ENCODE measurements at places on chromosomes 1 and 21.

DNA sequence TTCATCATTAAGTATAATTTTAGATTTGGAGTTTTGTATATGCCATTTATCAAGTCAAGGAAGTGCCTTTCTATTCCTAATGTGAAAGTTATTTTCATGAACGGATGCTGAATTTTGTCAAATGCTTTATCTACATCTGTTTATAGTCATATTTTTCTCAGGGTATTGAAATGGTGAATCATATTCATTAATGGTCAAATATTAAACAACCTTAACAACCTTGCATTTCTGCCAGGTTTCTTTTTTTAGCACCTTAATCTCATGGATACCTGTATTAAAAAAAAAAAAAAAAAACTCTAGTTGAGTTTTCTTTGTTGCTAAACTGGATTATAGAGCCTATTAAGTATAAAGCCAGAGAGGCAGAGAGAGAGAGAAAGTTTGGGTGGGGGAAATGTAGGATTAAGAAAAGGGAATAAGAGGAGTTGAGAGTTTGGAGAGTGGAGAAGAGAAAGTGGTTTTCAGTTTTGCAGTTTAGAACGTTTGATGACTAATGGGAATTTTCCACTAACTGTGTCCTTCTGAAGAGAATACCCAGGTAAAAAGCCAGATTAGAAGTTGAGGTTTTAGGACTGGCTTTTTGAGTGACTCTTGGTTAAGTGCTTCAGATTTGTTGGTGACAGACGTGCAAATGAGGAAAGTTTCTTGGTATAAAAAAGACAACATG is 305.0 kb downstream of the HLX start:
- DNase-seq, result no peak

DNA sequence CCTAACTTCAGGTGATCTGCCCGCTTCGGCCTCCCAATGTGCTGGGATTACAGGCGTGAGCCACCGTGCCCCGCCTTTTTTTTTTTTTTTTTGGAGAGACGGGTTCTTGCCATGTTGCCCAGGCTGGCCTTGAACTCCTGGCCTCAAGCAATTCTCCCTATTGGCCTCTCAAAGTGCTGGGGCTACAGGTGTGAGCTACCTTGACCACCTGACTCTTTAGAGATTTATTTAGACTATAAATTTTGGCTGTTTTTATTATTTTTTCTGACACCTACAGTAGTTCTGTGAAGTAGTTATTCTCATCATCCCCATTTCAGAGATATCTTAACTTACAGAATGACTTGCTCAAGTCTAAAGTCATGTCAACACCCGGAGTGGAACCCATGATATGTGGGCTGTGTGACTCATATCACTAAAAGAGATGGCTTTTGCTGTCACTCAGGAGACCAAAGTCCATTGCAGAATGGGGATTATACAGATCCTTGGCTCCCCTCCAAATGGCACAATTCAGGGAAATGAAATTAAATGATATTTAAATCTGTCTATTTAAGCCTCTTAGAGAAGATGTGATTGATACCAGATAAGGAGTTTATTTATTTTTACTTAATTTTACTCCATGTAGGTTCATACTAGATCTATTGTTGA is 93.2 kb downstream of the CTH start:
- no peak for DNase-seq

GRCh38 chr1:38571726-38572125 is 287.8 kb downstream of the RRAGC start:
- no peak for DNase-seq

- DNase-seq, result no peak
Measured at GRCh38 chr1:156214024-156214748, 1.4 kb downstream of the PMF1 start.

GRCh38 chr1:43582162-43582566 is 51.5 kb downstream of the PTPRF start:
- peak; percentile 81 for DNase-seq

DNA sequence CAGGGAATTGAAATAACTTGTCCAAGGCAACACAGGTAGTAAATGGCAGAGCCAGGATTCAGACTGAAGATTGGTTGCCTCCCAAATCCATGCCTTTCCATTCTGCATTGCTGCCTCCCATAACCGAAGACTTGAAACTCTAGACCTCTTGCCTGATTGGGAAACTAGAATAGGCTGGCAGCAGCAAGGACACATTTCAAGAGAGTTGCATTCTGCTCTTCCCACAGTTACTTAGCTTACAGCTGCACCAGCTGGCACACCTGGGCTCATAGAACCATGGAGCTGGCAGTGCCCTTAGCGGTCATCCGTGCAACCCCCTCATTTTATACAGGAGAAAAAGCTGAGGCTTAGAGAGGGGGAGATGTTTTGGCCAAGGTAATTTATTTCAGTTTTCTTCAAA is 8.0 kb downstream of the TRNAU1AP start:
- DNase-seq, result no peak

DNA sequence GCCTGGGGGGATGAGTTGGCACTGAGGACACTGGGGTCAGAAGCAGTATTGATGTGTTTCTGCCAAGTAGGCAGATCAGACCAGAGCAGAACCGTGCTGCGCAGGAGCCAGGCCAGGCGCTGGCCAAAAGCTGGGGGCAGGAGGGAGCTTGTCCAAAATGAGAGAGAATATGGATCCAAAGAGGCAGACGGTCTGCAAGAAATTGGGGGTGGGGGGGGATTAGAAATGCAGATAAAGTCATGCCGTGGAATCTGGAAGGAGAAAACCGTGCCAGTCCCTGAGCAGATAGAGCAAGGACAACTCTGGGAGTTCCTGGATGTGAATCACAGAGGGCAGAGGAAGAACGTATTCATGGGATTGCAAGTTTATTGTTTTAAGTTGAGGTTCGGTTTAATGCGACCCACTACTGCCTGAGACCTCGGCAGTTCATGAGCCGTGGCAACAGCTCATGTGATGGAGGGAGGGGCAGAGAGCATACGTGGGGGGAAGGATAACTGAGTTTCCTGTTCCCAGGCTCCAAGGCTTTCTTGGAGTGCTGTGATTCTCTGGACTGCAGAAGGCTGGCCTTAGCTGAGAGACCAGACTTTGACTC is 224.0 kb downstream of the FGGY start:
- no peak for DNase-seq

GRCh38 chr1:181061891-181062835 is 26.3 kb upstream of the IER5 start:
- DNase-seq, result no peak

DNA sequence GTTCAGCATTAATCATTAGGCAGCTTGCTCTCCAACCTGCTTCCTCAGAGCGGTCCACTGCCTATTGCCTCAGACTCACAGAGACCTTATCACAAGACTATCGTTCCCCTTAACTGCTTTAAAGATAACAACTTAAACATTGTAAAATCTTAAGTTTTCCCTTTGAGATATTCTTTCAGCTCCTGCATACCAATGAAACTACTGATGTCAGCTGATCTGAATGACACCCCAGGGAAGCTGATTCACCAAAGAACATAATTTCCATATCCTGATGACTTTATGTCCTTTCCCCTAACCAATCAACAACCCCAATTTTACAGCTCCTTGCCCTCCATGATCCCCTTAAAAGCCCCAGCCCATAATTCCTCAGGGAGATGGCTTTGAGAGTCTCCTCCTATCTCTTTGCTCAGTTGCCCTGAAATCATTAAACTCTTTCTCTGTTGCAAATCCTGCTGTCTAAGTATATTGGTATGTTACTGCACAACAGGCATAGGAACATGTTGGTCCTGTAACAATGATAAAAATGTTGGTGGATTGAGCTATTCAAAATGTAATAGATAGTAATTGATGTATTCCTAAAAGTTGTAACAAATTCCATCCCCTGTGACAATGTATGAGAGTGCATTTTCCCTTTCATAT is 621.4 kb upstream of the RGS18 start:
- no peak for DNase-seq

- no peak for DNase-seq
Measured at GRCh38 chr1:226986496-226987178, 46.5 kb downstream of the COQ8A start.

DNA sequence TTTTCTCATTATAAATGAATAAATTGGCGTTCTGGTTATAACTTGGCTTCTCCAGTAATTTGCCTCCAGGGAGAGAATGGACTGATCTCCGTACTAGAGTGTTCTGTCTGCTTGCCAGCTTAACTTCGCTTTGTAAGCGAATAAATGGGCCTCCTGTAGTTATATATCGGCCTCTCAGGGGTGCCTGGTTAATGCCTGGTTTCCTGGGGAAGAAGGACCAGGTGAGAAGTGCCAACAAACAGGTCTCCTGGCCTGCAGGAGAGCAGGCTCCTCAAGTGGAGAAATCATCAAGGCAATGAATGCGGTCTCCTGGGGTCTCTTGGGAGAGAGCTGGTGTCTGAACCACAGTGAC is 107.4 kb upstream of the SERBP1 start:
- no peak for DNase-seq

GRCh38 chr1:39268112-39268581 is 63.7 kb downstream of the MACF1 start:
- DNase-seq, result peak; percentile 77

DNA sequence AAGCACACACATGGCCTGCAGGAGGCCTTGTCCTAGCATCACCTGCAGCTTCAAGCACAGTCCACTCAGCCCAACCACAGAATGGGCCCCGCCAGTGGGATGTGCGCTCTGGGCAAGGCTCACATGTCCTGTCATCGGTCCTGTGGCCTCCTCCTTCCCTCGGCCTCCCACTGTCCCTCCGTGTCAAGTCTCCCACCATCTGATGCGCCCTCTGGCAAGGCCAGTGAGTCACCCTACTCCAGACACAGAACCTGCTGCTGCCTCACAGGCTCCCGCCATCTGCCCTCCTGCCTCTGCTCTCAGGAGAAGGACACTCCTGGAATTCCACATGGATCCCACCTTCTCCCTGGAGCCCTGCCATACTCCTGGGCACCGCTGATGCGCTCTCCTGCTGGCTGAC is 14.2 kb downstream of the KCNAB2 start:
- DNase-seq, result no peak

GRCh38 chr1:93061895-93062792 is 16.9 kb upstream of the MTF2 start:
- DNase-seq, result no peak

GRCh38 chr1:37795340-37796125 is 1.9 kb downstream of the MANEAL start:
- no peak for DNase-seq

DNA sequence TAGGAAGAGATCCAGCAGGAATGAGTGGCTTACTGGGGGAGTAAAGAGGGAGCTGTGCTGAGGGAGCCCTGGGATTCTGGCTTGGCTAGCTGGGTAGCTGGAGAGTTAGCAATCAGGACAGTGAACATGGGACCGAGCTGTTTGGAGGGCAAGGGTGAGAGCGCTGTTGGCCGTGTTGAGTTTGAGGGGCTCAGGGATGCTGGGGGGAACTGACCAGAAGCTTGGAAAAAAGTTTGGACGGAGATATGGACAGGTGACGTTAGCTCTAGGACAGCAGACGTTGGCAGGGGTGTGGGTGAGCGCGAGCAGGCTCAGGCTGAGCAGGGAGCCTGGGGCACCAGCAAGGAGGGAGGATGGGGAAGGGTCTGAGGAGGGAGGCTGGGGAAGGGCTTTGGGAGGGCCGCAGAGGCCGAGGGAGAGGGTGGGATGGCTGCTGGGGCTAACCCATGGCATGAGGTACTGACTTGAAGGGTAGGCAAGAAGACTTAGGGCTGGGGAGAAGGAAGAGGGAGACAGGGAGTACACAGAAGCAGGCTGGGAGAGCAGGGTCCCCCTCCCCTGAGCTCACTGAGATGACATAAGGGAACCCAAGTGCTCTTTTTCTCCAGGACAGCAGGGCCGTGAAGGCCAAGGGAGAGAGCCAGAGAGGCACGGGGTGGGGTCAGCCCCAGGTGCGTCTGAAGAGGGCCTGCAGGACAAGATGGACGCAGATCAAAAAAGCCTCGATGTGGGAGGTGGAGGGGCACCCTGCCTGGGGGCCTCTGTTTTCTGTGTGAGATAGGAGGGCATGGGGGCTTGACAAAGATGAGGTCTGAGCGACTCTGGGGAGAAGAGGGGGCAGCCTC is 8.2 kb downstream of the SH2D2A start:
- no peak for DNase-seq

DNA sequence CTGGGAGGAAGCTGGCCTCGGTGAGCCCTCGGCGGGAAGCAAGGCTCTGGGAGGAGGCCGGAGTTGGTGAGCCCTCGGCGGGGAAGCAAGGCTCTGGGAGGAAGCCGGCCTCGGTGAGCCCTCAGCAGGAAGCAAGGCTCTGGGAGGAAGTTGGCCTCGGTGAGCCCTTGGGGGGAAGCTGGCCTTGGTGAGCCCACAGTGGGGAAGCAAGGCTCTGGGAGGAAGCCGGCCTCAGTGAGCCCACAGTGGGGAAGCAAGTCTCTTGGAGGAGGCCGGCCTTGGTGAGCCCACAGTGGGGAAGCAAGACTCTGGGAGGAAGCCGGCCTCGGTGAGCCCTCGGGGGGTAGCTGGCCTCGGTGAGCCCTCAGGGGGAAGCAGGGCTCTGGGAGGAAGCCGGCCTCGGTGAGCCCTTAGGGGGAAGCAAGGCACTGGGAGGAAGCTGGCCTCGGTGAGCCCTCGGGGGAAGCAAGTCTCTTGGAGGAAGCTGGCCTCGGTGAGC is 36.0 kb downstream of the KRTAP10-1 start:
- no peak for DNase-seq

DNA sequence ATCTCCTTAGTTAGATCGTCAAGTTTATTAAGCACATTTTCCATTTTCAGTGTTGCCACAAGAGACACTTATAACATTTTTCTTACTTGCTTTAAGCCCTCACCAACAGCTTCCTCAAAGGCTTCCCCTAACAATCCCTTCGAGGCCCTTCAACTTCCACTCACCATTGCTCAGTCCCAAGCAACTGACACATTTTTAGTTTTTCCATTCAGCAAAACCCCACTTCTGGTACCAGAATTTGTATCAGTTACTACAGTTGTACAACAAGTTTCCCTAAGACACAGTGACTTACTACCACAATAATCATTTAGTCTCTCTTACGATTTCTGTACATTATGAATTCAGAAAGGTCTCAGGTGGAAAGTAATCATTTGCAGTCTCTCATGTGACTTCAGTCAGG is 276.8 kb upstream of the PKN2 start:
- no peak for DNase-seq

- no peak for DNase-seq
Measured at GRCh38 chr1:53073868-53074311, 11.9 kb downstream of the PODN start.

- DNase-seq, result no peak
Measured at GRCh38 chr21:21177353-21177986, 179.3 kb downstream of the NCAM2 start.

DNA sequence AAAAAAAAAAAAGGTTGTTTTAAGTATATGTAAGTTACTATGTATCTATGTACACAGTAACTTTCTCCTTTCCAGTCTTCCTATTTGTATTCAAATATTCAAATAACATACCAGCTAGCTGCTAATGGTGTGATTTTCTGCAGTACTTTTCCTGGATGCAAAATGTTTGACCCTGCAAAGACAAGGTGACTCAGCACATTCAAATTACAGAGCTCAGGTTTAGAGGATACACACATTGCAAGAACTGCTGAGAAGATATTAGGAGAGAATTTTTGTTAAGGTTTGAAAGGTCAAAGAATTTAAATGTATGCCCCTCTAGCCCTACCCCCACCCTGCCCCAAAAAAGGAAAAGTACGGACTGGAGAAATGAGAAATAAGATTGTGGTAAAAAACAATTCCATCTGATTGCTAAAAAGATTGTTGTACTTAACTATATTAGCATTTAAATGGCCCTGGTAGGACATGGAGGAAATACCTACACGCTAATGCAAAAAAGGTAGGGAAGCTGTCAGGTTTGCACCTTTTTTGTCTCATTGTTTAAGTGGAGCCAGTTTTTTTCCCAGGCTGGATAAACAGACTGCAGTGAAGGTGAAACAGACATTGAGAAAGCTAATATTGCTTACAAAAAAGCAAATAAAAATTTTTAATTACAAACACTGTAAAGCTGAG is 45.6 kb downstream of the ZNF281 start:
- no peak for DNase-seq

- no peak for DNase-seq
Measured at GRCh38 chr1:59005491-59006288, 221.8 kb upstream of the JUN start.

Measured in GM04504 (cell line).